ENCODE measurements at places on chromosomes 4 and X.

DNA sequence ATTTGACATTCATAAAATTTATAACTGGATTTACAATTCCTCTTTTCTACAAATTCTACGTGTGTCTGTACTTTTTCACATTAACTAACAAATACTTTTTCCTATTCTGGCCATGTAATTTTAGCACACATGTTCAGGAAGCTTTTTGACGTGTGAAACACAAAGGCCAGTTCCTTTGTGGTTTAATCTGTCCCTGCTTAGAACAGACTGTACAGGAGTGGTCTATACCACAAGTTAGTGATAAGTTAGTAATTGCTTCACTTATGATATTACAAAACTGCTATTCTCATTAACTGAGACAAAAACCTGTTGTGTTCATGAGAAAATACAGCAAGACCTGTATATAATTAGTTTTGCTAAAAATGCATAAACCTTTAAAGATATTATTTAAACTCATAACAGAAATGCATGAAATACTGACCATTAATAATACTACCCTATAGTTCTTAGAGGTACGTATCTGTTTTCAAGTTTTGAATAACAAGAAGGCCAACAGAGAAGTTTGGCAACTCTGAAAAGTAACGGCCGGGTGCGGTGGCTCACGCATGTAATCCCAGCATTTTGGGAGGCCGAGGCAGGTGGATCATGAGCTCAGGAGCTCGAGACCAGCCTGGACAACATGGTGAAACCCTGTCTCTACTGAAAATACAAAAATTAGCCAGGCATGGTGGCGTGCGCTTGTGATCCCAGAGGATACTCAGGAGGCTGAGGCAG, 13.7 kb upstream of the AREG start:
- no peak for DNase-seq

GRCh38 chr4:56444719-56445118, 8.7 kb downstream of the PAICS start:
- no peak for DNase-seq

DNA sequence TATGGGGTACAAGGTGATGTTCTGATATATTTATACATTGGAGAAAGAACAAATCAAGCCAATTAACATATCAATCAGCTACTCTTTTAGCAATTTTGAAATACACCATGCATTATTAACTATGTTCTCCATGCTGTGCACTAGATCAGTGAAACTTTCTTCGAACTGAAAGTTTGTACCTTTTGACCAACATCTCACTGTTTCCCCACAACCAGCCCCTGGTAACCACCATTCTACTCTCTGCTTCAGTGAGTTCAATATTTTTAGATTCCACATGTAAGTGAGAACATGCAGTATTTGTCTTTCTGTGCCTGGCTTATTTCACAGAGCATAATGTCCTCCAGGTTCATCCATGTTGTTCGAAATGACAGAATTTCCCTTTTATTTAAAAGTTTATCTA, 246.1 kb upstream of the VCX start:
- DNase-seq = no peak

DNA sequence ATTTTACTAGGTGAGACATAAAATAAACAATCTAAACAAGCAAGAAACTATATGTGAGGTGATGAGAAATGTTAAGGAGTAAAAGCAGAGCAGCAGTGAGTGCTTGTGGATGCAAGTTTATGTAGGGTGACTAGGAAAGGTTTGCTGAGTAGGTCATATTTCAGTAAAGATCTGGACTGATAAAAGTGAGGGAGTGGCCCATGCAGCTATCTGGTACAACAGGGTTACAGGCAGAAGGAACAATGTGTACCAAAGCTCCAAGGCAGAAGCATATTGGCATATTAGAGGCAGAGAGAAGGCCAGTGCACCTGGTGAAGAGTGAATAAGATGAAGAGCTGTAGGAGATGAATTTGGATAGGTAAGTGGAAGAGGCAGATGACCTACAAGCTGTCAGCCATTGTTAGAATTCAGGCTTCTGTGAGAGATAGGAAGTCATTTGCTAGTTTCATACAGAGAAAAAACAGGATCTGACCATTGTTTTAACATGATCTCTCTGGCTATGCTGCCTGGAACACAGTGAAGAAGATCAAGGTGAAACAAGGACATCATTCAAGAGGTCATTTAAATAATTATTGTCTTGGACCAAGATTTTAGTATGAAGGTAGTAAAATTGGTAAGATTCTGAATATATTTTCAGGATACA, 274.6 kb downstream of the ANKRD50 start:
- DNase-seq = no peak

DNA sequence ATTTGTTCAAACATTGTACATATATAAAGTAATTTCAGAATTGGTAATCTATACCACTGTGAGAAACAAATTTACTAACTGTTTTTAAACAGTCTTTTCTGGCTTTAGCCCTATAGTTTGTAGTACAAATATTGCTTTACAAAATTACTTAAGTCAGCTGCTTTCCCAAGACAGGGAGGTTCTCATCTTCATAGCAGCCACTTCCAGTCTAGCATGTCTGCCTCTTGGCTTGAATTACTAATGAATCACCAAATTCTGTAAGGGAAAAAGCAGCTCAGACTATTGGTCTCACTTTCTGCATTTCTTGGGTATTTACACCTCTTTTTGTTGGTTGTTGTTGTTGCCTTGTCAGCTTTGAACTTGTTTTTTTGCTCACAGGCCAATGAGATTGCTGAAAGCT, 187.2 kb downstream of the NPFFR2 start:
- DNase-seq = no peak

DNA sequence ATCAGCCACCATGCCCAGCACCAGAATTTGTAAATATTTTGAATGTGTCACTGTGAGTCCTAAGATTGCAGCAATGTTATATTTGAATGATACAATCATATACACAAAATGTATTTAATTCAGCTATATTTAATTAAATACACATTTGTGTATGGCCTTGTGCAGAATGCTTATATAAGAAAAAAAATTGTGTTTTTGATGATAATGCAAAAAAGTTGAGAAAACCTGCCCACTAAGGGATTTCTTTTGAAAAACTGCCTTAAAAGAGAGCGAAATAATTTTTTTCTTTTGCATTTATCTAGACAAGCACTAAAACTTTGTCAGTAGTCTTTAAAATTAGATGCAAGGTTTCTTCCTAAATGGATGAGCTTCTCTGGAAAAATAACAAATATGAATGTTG, 68.1 kb upstream of the OTUD4 start:
- DNase-seq = no peak

DNA sequence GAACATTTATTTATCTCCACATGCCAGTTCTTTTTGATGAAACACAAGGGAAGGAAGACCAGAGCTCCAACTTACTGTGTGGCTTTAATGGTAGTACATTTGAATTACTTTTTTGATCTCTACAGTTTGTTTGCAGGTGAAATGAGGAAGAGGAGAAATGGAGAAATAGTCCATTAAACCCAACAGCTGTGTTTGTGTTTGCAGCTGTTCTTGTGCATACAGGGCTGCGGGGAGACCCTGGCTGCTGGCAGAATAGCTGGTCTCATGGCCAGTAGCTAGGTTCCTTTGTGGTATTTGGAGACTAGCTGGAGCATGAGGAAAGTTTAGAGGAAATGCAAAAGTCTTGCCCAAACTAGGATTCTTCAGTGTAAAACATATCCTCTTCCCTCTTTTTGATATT, 374.8 kb downstream of the GPAT3 start:
- DNase-seq = no peak

- no peak for DNase-seq
These were observed 159.6 kb upstream of the KLF3 start for GRCh38 chr4:38504396-38504715.

GRCh38 chr4:154368060-154368459, 123.5 kb downstream of the DCHS2 start:
- no peak for DNase-seq

GRCh38 chrX:132710656-132711155, 221.9 kb upstream of the MBNL3 start:
- no peak for DNase-seq

- no peak for DNase-seq
These were observed 153.6 kb downstream of the RASL11B start for GRCh38 chr4:53015681-53016080.

- no peak for DNase-seq
These were observed 816 bp downstream of the NMU start for GRCh38 chr4:55635282-55635681.

- DNase-seq = no peak
These were observed 39.3 kb upstream of the SPINK2 start for GRCh38 chr4:56860781-56861180.

GRCh38 chr4:146232131-146232722, 17.9 kb downstream of the REELD1 start:
- DNase-seq = no peak

GRCh38 chrX:9788911-9789310, 2.7 kb downstream of the SHROOM2 start:
- no peak for DNase-seq
